ENCODE measurements at places on chromosomes 6 and 20. TPM values are rescaled to one million over a fixed set of nuclear protein-coding genes. Genes with fewer than 3 reads are reported as not detected.

REM1 gene
- 31.0 TPM for total RNA-seq

COL9A3 gene
- total RNA-seq = 13.8 TPM

LAMP5 gene
- total RNA-seq = not detected

DNA sequence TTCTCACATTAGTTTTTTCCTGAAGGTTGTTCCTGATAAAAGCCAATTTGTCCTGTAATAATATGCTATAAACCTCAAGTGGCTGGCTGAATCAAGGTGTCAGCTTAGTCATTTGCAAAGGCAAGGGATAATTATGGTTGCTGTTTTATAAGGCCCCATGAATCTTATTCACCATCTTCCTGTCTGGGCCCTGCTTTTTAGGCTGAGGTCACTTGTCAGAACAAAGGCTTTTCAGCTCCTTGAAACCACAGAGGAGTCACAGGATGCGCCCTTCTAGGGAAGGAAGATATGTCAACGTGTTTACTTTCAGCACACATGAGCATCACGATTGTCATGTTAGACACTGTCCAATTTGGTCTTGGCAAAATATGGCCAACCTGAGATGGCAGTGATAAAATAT is 64.8 kb upstream of the NAA20 start:
- no peak for DNase-seq

- DNase-seq = no peak
Observed at GRCh38 chr6:41917528-41917927, 3.4 kb downstream of the MED20 start.

DNA sequence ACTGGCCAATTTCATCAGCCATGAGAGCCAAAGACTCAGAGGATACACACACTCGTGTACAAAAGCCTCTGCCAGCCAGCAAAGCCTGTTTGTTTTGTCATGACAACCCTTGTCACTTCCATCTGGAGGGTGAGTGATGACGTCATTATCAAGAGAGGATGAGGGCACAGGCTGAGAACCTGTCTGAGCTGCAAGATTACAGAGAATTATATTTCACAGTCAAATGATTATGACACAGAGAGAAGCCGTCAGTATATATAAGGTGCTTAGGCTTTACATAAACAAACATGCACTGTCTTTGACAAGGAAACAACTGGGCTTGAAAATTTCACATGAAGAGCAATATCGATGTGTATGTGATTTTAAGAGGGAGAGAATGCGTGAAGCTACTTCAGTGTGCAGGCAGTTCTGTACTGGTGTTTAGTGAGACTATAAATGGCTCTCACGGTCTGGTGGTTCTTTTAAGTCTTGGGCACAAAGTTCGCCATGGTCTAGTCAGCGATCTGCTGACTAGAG is 36.5 kb upstream of the BCLAF1 start:
- DNase-seq = no peak

- DNase-seq = no peak
Observed at GRCh38 chr20:57672953-57673575, 36.8 kb downstream of the PMEPA1 start.

- no peak for DNase-seq
Observed at GRCh38 chr6:3205913-3206312, 21.5 kb downstream of the TUBB2B start.

ERVFRD-1 gene
- total RNA-seq = not detected

CDSN gene
- not detected for total RNA-seq

DNA sequence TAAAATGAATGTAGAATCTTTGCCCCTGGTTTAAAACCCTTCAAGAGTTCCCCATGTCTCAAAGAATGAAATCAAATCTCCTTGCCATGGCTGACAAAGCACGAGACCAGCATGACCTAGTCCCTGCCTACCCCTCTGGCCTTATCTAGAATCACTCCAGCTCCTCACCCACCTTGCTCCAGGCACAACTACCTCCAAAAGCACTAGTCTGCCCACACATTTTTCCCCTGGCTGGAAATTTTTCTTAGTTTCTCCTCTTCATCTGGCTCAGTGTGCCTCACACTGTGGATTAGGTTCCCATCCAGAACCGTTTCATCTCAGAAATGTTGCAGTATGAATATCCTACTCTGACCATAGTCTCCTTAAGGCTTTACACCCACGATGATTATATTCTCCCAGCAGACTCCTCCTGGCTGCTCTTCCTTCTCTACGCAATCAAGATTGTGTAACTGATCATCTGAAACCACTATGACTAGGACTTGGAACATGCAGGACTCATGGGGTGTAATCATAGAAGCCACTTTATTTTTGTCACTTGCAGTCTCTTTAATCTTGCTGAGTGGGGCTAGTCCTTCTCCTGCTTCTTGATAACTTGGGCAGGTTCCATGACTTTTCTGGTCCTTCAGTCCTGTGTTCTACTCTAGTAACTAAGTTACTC is 7.8 kb upstream of the MRS2 start:
- no peak for DNase-seq

GRCh38 chr6:85565736-85566135 is 27.9 kb downstream of the SNX14 start:
- no peak for DNase-seq

- no peak for DNase-seq
Observed at GRCh38 chr20:38902601-38903000, 23.6 kb upstream of the FAM83D start.

DNAH8 gene
- not detected for total RNA-seq

GRCh38 chr6:108598305-108598863 is 37.7 kb downstream of the FOXO3 start:
- DNase-seq = no peak

DNA sequence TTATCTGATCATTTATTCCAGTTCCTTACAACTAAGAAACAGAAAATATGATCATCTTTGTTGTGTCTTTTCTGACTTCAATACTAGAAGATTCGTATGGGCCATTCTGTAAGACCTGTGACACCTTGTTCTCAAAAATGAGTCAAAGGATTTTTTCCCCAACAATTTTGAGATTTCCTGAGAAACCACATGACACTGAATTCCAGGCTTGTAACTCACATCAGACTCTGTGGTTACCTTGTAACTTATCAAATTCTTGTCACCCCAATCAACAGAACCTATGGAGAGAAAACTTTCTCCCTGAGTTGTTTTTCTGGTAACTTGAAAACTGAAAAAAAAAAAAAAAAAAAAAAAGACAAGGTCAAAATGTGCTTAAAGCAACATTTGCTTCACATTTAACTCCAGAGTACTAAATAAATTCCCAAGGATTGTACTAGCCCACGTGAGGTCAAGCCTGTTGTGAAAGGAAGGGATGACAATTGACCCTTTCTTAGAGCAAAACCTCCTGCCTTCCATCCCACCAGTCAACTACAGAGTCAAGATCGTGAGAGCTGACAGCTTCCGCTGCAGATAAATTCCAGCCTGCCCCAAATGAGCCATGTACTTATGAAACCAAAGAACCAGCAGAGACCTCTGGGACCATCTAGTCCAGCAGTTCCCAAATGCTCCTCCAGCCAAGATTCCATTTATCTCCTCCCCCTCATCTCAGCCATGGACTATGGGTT is 140.3 kb downstream of the TBX18 start:
- no peak for DNase-seq

DNA sequence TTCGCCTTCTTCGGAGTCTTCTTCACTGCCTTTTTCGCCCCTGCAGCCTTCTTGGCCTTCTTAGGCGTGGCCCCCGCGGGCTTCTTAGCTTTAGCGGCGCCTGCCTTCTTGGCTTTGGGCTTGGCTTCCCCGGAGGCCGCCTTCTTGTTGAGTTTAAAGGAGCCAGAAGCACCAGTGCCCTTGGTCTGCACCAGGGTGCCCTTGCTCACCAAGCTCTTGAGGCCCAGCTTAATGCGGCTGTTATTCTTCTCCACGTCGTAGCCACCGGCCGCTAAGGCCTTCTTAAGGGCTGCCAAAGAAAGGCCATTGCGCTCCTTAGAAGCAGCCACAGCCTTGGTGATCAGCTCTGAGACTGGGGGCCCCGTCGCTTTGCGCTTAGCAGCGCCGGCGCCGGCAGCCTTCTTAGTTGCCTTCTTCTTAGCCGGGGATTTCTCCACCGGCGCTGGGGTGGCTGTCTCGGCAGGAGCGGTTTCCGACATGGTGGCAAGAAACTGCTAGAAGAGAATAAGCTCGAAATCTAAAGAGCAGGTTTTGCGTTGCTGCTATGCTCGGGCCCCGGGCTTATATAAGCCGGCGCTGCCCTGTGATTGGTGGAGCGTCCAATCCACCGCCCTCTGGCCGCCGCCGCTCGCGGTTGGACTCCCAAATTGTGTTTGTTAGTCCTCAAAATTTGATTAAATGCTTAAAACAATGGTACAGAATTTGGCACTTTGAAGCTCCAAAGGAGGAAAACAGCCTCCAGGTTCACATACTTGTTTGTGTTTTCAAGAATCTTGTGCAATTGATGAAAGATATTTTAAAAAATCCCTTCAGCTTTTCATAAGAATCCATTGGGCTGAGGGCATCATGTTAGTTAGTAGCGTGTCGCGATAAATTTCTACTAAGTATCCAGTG is 44.9 kb downstream of the OR2B2 start:
- DNase-seq = no peak

LIN28B gene
- not detected for total RNA-seq

DNA sequence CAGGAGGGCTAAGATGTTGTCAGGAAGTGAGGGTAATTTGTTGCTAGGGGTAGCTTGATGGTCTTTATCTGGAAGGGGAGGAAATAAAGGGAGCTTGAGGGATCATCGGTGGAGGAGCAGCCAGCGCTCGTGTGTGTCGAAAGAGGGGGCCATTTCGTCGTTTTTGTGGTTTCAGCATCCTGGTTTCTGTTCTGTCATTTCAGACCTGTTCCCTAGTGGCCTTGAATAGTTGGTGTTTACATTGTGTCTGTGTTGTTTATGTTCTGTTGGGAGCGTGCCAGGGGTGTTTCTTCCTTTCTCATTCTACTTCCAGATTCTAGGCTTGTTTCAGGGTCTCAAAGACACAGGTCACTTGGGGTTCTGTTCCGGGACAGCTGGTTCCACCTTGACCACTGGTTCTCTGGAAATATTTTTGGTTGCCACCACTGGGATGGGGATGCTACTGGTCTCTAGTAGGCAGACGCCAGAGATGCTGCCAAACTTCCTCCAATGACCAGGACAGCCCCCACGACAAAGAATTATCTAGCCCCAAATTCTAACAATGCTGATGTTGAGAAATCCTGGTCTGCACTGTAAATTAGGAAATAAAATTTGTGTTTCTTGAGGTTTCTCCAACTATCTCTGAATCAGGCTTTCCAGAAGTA is 113.9 kb upstream of the NAA20 start:
- DNase-seq = no peak

DNA sequence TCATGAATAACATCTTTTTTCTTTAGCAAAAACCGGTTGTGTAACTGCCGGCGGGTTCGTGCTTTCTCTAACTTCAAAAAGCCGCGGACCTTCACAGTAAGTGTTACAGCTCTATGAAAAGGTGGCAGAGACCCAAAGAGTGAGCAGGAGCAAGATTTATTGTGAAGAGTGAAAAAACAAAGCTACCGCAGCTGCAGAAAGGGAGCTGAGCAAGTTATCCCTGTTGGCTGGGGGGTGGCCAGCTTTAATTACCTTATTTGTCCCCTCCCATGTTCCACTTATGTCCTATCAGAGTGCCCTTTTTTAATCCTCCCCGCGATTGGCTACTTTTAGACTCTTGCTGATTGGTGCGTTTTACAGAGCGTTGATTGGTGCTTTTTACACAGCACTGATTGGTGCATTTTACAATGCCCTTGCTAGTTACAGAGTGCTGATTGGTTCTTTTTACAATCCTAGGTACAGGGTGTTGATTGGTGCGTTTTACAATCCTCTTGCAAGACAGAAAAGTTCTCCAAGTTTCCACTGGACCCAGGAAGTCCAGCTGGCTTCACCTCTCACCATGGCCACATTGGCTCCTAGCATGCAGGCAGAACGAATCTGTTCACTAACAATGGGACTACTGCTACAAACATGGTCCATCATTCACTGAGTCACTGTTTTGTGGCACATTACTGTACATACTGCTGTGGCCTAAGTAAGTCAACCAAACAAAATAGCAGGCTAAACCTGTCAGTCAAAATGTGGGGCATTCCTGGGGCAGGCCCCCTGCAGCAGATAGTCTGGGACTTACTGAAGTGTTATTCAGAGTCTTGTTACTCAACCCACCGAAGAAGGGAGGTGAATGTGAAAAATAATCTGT is 52.8 kb downstream of the MYLIP start:
- no peak for DNase-seq

DNA sequence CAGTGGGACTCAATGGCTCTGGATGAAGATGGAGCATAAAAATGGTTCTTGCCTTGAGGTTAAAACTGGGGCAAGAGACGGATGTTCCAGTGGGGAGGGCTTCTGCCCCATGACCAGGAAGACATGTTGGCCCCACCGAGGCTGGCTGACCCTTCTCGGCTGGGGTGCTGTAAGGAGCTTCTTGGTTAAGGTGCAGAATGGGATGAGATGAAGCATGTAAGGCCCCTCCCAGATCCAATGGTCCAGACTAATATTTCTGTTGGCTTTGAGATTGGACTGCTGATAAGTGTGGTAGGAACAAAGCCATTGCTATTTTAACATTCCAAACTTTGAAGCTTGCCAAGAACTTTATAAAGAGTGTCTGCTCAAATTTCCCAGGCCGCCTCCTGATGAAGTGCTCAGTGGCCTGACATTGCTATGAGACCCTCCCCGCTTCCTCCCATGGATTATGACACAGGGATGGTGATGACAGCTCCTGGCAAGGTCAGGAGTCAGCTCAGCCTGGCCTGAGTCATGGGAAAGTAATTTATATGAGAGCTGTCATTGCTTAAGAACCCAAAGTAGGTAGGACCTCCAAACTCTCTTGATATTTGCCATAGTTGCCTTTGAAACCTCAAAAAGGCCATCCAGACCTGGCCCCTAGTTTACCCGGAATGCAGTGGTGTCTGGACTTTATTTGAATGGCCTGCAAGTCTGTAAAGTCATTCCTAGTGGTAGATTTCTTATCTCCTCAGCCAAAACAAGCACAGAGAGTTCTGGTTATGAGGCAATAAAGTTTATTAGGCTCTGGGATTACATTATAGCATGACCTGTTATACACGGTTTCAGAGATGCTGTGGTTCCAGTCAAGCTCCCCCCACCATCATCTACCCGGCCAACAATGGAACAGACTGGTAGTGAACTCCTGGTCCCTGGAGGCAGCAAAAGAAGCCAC is 55.2 kb downstream of the TGM2 start:
- peak; percentile 94 for DNase-seq

SLC22A1 gene
- total RNA-seq = not detected

DNA sequence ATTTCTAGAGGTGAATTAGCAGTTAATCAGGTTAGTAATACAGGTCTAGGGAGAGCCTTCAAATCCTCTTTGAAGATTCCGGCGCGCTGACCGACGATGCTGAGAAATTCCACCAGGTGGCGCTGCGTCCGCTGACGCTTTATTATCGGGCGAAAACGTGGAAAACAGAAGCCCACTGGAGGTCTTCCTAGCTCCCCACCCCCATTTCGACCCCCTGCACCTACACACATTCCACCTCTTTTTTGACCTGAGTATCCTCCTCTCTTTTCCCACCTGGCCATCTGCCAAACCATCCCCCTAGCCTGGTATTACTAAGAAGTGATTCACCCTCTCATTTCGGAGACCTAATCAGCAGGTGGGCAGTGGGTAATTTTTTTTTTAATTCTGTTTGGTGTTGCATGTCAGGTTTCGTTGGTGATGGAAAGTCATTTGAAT is 65.4 kb upstream of the RIN2 start:
- DNase-seq = no peak

EFCAB8 gene
- total RNA-seq = not detected

- no peak for DNase-seq
Observed at GRCh38 chr6:114690625-114691024, 347.8 kb upstream of the HS3ST5 start.

- DNase-seq = no peak
Observed at GRCh38 chr20:49694450-49695071, 19.1 kb downstream of the B4GALT5 start.
